Activated CD8-positive, alpha-beta memory T cell treated with anti-CD3 and anti-CD28 coated beads, Interleukin-2, amount 50 U/mL, for 4 hours (primary cell): ENCODE measurements at places on chromosomes 1 and 21.
A peak's percentile ranks its signal among the peaks of the same experiment; 100 is the strongest.

- no peak for DNase-seq
Measured at GRCh38 chr21:37001441-37001840, 5.1 kb upstream of the RIPPLY3 start.

DNA sequence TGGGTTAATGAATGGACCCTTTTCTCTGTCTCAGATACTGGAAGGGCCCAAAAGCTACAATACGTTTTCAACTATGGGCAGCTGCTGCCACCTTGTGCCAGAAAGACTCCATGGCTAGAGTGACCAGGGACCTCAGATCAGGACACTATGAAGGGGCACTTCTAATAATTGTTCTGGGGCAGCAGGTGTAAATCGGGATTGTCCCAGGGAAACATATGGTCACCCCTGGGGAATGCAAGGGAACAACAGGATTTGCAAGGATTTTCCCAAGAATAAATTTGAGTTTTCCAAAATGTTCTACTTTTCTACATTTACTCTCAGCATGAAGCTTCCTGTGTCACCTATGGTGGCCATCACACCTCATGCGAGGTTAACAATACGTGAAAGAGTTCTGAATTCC is 12.0 kb upstream of the FCAMR start:
- DNase-seq, result peak; percentile 66

DNA sequence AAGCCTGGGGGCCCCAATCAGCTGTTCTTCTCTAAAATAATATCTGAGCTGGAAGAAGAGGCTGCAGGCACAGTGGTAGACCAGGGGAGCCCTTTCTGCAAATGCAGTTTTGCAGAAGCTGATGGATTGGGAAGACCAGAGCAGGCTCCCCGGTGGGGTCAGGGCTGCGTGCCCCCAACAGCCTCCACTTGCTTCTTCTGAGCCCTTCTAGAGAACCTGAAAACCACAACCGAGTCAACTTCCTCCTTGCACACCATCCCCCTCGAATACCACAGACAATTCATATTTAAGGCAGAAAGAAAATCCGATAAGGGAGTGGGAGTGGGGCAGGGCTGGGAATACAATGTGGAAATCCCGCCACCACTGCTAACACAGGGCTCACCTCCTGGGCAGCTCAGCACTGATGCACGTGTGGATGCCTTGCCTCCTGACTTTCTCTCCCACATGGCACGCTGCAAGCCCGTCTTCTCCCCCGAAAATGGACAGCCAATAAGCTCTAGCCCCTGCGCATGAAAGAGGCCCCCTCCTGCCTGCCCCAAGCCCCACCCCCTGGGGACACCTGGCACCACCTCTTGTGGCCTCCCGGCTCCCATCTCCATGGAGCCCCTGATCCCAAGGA is 25.4 kb upstream of the ALDH4A1 start:
- no peak for DNase-seq

DNA sequence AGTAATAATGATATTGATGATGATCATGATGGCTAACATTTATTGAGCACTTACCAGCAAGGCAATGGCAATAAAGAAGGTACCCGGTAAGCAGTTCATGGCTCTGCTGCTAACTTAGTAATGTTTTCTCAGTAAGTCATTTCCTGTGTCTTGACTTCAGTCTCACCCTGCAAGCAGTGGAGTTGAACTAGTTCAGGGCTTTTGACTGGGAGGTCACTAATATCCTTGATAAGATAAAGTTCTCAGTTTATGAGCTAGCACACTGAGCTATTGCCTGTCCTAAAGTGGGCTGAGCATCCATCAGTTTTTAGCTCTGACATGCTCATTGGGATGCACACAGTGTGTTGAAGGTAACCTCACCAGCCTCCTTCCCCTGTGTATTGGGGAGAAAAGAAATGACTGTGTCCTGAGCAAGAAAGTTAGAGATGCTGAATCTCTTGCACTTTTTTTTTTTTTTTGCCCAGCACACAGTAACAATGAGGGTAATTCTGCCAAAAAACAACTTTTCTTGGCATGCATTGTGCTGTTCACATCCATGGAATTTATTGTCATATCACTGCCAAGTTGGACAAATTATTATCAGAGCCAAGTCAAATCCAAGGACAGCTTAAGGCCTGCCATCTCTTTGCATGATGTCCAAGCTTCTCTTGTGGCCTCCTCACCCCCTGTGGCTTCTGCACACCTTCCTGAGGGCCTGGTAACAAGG is 55.5 kb upstream of the GADD45A start:
- DNase-seq, result no peak

- peak; percentile 65 for DNase-seq
Measured at GRCh38 chr1:221839782-221840395, 98.0 kb upstream of the DUSP10 start.

- DNase-seq, result no peak
Measured at GRCh38 chr21:38082936-38083485, 166.8 kb upstream of the KCNJ6 start.

DNA sequence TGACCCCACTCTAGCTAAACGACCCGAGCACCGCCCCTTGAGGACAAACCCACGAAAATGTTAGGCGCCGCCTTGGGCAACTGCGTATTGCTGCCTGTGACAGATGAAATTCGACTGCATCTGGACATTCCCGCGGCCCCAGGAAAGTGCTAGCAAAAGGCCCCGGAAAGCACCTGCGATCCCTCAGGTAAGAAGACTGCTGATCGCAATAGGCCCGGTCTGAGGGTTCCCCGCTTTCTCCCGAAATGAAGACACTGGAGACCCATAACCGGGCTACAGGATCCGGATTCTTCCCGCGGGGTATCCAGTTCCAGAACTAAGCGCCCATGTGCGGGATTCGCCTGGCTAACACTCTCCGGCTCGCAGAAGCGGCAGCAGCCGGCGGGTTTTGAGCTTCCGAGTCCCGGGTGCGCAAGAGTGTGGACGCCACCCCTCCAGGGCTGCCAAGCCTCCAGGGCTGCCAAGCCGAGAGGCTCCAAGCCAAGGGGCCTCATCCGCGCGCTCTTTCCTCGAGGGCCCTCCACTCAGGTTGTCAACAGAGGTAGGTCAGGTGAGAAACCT is 157.9 kb upstream of the NBPF11 start:
- DNase-seq, result no peak

DNA sequence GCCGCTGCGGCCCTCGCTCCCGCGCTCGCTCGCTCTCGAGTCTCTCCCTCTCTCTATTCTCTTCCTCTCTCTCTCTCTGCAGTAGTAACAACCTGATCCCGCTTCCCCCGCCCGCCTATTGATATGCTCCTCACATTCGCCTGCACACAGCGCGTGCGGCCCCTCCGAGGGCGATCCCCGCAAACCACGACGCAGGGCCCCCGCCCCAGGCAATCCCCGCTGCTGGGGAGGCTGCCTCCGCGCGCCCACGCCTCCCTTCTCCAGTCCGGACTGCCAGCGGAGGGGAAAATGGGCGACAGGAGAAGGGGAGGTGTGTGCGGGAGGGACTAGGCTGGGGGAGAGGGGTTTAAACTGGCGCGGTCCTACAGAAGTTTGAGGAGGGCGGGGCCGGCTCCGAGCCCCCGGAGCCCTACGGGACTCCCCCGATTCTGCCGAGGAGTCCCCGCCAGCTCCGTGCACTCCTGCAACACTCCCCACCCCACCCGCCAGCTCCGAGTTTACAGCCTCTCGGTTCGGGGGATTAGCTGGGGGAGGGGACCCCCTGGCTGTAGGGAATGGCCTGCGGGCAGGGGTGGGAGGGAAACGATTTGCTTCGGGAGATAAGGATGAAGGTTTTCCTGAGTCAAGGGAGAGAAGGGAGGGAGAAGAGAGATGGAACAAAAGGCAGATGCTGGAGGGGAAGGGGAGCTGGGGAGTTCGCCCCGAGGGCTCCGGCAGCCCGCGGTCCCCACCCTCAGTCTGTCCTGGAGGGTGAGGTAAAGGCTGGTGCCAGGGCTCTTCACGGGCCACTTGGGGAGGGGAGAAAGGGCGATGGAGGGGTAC is 66.6 kb downstream of the SYT2 start:
- DNase-seq, result peak; percentile 21

DNA sequence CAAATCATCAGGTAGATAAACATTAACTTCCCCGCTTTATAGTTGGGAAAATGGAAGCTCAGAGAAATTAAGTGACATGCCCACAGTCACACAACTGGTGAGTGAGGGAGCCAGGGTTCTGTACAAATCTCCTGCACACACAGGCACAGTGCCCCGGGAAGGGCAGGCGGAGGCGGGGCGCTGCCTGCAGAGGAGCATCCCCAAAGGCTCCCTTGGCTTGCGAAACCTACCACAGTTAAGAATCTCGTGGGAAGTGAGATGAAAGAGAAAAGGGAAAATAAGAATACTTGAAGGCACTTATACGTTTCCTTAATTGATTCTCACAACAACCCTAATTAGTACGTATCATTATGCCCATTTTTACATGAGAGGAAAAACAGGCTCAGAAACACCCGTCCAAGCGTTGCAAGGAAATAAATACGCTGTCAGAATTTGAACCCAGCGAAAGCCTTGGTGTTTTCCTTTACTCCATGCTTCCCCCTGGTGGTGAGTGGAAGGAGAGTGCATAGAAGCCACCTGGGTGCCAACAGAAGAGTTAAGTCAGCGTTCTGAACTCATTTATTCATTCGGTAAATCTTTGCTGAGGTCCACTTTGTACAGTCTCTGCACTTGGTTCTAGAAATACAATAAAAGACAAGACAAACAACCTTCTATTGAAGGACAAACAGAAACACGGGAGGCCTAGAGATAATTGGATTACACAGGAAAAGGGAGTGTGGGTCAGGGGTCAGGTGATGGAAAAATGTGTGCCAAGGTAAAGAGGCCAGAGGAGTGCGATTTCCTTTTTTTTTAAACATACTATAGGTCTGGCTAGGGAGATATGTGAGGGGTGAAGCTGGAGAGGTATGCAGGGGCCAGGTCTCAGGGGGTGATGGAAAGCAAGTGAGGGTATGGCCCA is 28.4 kb downstream of the ACP6 start:
- DNase-seq, result peak; percentile 47

- no peak for DNase-seq
Measured at GRCh38 chr1:176029155-176029554, 177.9 kb downstream of the COP1 start.

GRCh38 chr21:40425981-40426380 is 421.0 kb downstream of the DSCAM start:
- DNase-seq, result no peak

GRCh38 chr1:32250893-32251716 is at the start of gene LCK:
LCK (plus strand) TSS chr1:32251265; CDS start chr1:32274330, 23,065 bp downstream.
- peak; percentile 64 for DNase-seq

DNA sequence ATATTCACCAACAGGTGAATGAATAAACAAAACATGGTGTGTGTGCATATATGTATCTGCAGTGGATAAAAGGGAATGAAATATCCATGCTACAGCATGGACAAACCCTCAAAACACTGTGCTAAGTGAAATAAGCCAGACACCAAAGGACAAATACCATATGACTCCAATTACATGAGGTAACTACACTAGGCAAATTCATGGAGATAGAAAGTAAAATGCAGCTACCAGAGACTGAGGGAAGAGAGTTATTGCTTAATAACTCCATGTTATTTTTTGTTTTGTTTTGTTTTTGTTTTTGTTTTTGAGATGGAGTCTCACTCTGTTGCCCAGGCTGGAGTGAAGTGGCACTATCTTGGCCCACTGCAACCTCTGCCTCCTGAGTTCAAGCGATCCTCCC is 2.4 kb downstream of the ITLN1 start:
- DNase-seq, result no peak

DNA sequence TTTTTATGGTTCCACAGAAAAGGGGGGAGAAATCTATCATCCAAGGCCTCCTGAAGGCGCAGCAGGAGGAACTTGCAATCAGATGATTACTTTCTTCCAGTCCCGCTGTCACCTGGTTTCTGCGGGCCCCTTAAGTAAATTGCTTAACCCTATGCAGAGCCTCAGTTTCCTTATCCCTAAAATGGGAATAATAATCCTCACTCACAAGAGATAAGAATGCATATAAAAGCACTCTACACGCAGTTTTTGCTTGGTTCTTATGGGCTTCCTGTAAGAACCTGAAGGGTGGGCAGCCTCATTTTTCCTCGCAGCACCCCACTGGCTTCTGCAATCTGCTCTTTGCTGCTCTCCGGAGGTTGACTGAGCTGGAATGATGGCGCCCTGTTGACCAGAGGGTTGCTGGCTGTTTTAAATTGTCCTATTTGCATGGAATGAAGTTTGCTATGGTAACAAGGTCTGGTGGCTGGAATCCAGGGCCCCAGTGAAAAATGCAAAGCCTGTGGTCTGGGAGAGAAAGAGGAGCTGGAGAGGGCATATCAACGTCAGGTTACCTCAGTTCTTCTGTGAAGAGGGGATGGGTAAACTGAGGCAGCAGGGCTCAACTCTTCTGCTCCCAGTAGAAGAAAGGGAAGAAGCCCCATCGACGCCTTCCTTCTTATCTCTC is 1.0 kb upstream of the KAZN start:
- DNase-seq, result no peak

- DNase-seq, result no peak
Measured at GRCh38 chr1:52752484-52752826, 26.2 kb downstream of the ZYG11B start.
